ENCODE measurements at places on chromosomes 1 and 21.

DNA sequence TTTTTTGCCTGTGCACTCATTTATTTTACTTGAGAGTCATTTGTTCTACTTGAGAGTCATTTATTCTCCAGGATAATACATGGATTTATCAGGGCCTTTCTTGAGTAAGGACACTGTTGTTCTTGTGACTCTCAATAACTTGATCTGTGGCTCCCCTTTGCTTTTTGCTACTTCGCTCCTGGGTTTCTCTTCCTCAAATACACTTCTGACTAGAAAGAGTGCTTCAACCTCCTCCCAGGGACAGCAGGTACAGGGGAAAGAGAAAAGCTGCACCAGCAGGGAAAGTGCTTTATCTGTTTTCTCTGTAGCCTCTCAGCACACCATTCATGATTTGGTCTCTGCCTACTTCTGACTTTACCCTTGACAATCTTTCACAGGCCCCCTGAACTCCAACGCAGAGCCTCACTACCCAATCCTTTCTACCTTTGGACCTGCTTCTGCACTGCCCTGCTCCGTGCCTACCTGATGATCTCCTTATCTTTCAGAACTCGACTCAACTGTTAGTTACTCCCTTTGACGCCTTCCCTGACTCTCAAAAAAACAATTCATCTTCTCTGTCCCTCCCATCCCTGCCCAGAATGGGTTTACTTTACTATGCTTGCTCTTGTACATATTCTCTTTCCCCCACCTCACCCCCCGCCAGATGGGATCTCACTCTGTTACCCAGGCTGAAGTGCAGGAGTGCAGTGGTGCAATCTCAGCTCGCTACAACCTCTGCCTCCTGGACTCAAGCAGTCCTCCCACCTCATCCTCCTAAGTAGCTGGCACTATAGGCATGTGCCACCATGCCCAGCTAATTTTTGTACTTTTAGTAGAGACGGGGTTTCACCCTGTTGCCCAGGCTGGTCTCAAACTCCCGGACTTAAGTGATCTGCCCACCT is 15.6 kb upstream of the PIGM start:
- DNase-seq = no peak

GRCh38 chr1:159554696-159555095 is 18.9 kb upstream of the OR10J5 start:
- no peak for DNase-seq

DNA sequence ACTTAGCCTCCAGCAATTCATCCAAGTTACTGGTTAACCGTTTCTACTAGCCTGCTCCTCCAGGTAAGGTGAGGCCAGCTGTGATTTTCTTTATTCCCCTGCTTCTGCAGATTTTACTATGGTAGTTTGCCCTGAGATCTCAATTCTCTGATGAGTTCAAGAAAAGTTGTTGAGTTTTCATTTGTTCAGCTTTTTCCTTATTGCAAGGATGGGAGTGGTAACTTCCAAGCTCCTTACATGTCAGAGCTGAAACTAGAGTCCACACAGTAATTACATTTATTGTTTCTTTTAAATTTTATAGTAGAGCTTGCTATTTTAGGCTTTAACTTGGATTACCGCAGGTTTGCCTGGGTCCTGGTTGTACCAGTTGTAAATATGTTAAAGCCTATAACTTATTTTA is 76.9 kb upstream of the ZRANB2 start:
- no peak for DNase-seq

- DNase-seq = peak; percentile 36
Observed at GRCh38 chr1:202807926-202808757, at the start of gene KDM5B. TSS of gene KDM5B (minus strand) at chr1:202808421. CDS start at chr1:202808305, 116 bp downstream.

DNA sequence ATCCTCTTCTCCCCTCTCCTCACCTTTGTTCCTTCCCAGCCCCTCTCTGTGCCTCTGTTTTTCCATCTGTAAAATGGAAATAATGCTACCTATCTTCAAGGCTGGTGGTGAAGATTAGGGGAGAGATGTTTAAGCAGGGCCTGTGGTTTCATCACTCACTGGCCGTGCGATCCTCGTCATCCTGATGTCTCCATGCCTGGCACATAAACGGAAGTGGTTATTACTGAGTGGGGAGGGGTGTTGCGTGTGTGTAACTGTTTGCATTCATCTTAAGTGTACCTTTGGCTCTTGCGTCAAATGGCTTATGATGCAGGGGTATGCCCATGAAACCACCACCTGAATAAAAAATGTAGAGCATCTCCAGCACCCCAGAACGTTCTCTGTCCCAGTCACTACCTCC is 17.2 kb upstream of the C1QA start:
- DNase-seq = no peak

DNA sequence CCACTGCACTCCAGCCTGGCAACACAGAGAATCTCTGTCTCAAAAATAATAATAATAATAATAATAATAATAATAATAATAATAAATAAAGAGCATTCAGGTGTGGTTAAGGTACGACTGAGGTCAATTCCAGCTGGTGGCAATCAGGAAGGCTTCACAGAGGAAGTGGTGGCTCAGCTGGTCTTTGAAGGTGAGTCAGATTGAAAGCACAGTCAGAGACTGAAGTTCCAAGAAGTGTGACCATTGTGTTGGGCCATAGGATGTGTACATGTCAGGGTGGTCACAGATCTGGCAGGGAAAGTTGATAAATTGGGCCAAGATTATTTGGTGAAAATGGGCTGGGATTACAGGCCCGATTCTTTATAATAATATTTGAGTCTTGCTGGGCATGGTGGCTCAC is 31.0 kb upstream of the MED18 start:
- DNase-seq = no peak

- no peak for DNase-seq
Observed at GRCh38 chr1:79124756-79125155, 118.2 kb upstream of the ADGRL4 start.

GRCh38 chr1:54839824-54840223 is 38.7 kb upstream of the TTC22 start:
- no peak for DNase-seq

DNA sequence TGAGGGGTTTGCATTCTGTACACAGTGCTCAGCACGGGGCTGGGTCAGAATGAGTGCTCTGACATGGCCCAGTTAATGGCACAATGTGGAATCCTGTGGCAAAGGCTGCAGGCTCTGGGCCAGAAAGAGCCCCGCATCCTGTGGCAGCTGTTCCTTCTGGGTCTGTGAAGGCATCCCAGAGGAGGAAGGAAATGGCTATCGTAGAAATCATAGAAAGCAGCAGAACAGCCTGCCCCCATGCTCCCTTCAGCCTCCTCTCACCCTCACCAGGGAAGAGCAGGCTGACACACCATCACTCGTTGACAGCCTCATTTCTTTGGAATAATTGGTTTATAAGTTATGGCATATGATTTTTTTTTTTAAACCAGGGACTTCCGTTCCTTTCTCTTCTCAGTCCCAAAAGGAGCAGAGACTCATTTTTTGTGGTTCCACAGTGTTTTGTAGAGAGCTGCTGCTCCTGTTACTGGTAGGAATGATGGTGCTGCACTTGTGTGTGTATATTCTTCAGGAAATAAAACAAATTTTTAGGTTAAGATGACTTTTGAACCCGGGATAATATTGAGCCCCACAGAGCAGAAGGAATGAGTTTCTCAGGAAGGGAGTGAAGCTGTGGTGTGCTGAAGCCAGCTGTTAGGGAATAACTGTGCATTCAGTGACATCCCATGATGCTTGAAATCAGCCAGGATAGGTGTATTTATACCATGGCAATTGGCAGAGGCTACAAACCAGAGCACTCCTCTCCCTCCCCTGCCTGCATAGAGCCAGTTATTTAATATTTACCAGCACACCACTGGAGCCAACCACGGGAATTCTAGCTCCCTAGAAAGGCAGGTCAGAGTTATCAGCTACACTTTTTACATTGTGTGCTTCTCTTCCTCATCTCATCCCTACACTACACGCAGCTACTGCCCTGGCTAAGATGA is 32.0 kb downstream of the PLXNA2 start:
- no peak for DNase-seq

DNA sequence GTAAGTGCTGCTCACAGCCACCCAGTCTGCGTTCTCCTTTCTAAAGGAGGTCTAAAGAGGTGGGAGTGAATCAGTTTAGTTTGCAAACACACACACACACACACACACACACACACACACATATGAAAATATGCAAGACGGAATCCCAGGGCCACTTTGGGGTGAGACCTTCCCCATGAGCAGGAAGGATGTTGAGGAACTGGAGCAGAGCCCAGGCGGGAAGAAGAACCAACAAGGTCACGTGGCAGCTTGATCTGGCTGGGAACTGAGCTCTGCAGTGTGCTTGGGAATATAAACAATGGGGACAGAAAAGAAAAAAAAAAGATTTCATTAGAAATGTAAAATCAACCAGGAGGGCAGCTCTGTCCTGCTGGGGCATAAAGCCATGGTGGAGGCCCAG is 32.6 kb downstream of the OR2G3 start:
- no peak for DNase-seq

DNA sequence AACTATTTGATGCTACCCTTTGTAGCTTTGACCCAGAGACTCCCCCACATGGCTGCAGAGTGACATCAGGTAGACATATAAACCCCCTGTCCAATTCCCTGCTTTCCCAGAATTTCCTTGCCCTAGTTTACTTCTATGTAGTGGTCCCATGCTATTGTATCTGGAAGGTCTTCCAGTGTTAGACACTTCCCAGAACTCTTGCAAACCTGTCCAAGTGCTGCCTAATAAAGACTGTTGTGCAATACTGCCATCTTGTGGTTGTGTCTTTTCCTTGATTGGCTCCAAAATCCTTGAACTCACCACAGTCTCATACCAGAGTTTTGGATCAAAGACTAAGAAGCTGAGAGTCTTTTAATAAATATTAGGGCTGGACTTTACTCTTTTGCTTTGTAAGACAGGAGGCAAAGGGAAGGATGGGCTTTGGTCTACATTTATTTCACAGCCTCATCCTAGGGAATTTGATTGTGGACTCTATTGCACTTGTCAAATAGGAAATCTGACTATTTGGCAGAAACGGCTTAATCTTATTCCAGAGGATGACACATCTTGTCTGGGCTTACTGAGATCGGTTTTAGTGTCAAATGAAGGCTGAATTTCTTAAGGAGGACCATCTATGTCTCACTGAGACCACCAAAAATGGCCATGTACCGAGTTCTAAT is 169.9 kb downstream of the LRRC7 start:
- peak; percentile 8 for DNase-seq

DNA sequence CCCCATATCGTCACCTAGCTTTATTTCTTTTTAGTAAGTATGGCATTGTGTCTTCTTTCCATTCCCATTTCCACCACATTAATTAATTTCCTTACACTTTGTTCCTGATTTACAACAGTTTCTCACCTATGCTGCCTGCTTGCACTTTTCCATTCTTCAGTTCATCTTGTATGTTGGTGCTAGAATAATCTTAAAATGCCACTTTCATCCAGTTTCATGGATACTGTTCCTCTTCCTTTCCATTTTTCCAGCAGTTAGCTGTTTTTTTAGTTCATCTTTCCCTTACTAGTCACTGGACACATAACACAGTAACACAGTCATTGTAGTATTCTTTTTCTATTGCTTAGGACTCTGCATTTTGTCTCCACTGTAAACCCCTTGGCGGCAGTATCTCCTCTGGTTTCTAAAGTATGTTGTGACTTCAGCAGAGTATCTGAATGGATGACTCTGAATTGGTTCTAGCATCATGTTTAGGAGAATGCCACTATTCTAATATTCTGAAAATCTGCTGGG is 2.1 kb downstream of the CDC7 start:
- no peak for DNase-seq

GRCh38 chr1:179823693-179824092 is 53.9 kb downstream of the TOR1AIP2 start:
- no peak for DNase-seq

GRCh38 chr1:94248956-94249688 is 11.7 kb upstream of the ARHGAP29 start:
- DNase-seq = no peak

DNA sequence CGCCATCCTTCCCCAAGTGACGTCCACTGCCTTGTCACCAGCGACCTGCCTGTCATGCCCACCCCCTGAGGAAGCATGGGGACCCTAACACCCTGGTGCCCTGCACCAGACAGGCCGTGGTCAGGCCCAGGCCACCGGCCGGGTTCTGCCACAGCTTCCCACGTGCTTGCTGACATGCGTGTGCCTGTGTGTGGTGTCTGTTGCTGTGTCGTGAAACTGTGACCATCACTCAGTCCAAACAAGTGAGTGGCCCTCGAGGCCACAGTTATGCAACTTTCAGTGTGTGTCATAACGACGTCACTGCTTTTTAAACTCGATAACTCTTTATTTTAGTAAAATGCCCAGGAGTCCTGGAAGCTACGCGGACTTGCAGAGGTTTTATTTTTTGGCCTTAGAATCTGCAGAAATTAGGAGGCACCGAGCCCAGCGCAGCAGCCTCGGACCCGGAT is 8.5 kb upstream of the CTRC start:
- DNase-seq = no peak

GRCh38 chr1:158177700-158178450 is 2.8 kb upstream of the CD1D start:
- no peak for DNase-seq

GRCh38 chr1:217369996-217370551 is 260.8 kb downstream of the GPATCH2 start:
- no peak for DNase-seq

DNA sequence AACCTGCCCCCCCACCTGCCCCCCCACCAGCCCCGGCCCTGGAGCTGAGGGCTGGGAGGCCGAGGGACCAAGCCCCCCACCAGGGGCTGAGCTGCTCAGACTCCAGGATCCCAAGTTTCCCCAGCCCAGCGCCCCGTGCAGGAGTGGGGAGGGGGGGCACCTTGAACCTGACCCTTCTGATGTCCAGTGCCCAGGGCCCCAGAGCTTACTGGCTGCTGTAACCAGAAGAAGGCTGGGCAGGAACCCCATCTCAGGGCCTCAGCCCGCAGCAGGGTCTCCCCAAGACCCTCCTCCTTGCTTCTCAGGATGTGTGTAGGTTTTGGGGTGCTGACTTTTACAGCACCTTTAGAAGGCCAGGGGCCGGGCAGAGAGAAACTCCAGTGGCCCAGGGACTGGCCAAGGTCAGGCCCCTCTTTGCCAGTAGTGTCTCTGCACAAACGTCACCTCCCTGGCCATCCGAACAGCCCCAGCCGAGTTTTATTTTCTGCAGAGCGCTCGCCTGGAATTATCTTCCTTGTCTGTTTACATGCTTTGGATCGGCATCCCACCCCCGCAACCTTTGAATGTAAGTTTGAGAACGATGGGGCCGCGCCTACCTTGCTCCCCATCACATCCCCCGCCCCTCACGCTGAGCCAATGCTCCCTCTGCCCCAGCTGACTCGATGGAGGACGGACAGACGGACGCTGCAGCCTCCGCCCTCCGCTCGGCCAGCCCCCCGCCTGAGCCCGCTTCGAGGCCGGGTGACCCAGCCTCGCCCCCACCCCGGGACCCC is 70.1 kb upstream of the CASZ1 start:
- DNase-seq = no peak

GRCh38 chr1:84348759-84349158 is 47.3 kb downstream of the SAMD13 start:
- DNase-seq = no peak
